Stimulated activated CD8-positive, alpha-beta memory T cell treated with anti-CD3 and anti-CD28 coated beads, Interleukin-15, amount 100 ng/mL, for 4 hours (primary cell): ENCODE measurements at places on chromosomes 5 and 9.

GRCh38 chr9:32200896-32201295 is 183.5 kb upstream of the ACO1 start:
- no peak for DNase-seq

- peak; percentile 11 for DNase-seq
Measured at GRCh38 chr5:180470966-180471582, 23.1 kb upstream of the CNOT6 start.

- DNase-seq, result no peak
Measured at GRCh38 chr5:104412649-104413240, 850.2 kb upstream of the NUDT12 start.

- DNase-seq, result no peak
Measured at GRCh38 chr9:20925256-20926045, 106.0 kb downstream of the HACD4 start.

- no peak for DNase-seq
Measured at GRCh38 chr5:93328833-93329232, 252.2 kb downstream of the NR2F1-AS1 start.

DNA sequence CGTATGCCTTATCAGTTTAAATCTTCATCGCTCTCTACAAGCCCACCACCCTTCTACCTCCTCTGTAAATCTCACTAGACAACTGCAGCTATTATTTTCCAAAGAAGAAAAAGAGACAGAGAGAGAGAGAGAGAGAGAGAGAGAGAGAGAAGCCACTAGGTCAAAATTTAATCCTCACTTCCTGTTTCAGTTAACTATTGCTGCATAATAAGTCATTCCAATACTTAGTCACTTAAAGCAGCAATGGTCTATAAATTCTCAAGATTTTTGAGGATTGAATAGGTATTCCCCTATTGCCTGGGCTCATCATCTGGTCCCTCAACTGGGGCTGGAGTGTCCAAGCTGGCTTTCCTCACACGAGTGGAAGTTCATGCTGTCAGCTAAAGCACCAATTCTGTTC is 68.8 kb downstream of the ITGA1 start:
- no peak for DNase-seq

GRCh38 chr9:134778841-134779411 is 101.7 kb upstream of the FCN2 start:
- DNase-seq, result no peak

GRCh38 chr9:97921959-97922724 is at the start of gene TRMO:
Gene TRMO, minus strand, starts transcription at chr9:97922500. Its CDS starts 7 bp downstream, at chr9:97922493.
- DNase-seq, result peak; percentile 95

DNA sequence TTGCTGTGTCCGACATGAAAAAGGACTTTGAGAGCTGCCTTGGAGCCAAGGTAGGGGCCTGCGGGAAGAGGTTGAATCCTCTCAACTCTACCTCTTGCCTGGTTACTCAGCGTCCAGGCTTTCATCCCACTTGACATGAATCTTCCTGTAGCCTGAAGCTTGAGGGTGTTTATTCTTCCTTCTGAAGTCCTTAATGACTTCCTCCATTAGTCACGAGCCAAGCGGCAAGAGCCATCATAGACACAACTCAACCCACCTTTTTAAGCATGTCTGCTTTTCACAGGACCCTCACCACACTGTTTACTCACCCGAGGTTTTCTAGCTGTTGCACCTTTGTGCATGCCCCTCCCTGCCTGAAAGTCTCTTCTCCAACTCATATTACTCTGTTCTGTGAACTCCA is 40.2 kb downstream of the ACO1 start:
- no peak for DNase-seq

- no peak for DNase-seq
Measured at GRCh38 chr5:113271015-113271414, 163.8 kb downstream of the TSSK1B start.

DNA sequence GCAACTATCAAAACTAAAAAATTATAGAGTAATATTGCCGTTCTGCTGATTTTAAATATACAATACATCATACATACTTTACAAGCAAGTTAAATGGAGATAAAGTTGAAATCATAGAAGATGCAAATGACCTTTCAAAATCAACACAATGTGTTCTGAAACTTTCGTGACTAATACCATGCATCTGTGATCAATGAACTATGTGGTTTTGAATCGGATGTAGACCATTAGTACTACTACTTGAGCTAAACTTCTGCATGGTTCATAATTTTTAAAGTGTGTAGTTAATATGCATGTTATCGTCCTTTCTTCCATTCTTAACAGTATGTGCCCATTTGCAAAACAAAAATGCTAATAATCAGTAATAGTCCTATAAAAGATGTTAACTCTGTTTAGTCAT is 11.3 kb upstream of the PHF2 start:
- no peak for DNase-seq

DNA sequence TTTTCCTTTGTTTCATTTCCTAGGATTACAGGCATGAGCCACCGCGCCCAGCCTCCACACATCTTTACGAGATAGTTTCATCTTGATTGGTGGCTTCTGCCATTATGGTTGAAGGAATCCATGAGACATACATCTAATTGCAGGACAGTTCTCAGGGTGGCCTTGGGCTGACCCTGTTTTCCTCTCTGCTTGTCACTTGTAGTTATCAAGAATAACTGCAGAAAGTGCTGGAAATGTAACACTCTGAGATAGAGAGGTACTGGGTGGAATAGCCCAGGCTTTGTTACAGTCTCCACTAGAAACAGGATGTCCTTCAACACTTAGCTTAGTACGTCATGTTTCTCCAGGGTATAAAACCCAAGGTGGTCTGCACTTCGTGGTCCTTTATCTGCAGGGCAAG is 10.7 kb downstream of the UGT3A2 start:
- DNase-seq, result no peak

GRCh38 chr9:136625101-136626065 is 37.3 kb upstream of the EGFL7 start:
- DNase-seq, result no peak

DNA sequence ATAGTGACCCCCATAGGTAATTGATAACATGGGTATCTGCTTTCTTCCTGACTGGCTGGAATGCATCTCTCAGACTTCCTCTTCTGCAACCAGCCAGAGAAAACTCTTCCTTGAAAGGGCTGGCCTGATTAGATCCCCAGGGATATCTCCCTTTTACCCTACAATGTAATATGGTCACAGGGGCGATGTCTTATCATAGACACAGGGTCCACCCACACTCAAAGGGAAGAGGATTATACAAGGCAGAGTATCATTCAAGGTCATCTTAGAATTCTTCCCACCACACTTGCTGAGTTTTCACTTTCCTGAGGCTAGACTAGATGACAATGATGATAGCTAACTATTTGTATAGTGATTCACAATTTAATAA is 33.2 kb downstream of the TTLL11 start:
- DNase-seq, result no peak

GRCh38 chr5:90096415-90097081 is 313.0 kb downstream of the CETN3 start:
- no peak for DNase-seq

DNA sequence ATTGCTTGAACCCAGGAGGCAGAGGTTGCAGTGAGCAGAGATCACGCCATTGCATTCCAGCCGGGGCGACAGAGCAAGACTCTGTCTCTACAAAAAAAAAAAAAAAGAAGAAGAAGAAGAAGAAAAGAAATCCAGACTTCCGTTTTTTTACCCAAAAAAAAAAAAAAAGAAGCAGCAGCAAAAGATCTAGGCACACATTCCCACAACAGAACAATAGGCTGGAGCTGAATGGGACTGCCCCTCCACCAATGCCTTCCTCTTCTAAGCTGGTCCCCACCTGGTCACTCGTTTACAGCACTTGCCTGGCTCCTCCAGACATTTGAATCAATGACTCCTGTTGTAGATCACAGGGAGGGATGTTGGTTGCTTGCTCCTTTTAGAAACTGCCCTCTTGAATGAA is 1.6 kb upstream of the LMAN2 start:
- no peak for DNase-seq

GRCh38 chr5:175275748-175276147 is 168.2 kb downstream of the DRD1 start:
- no peak for DNase-seq

- no peak for DNase-seq
Measured at GRCh38 chr9:94905606-94906005, 179.1 kb downstream of the AOPEP start.
